NCI-H460 (cell line): ENCODE measurements at places on chromosomes 7 and 10.
A peak's percentile ranks its signal among the peaks of the same experiment; 100 is the strongest.

DNA sequence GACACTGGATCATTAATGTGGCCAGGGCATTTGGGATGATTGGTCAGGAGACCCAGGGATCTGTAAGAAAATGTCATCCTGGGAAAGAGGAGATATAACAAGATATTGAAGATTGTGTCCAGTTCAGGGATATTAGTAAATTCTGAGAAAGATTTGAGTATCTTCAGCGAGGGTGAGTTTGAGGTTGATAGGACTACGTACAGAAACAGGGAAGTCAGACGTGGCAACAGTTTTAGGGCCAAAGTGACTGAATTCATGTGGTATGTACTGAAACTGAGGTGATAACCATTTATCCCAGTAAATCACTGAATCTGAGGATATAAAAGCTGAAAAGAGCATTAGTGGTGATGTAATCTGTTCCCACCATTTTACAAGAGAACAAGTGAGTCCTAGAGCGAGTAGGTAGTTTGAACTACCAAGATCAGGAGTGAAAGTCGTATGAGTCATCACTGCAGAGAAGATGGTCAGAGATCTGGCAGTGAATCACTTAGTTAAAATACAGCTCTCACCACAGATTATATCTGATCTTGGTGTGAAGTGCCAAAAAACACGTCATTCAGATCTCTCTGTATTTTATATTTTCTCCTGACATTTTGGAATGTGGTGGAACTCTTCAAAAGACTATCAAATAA lies 220.5 kb downstream of the CDK14 start:
- DNase-seq = peak; percentile 3

DNA sequence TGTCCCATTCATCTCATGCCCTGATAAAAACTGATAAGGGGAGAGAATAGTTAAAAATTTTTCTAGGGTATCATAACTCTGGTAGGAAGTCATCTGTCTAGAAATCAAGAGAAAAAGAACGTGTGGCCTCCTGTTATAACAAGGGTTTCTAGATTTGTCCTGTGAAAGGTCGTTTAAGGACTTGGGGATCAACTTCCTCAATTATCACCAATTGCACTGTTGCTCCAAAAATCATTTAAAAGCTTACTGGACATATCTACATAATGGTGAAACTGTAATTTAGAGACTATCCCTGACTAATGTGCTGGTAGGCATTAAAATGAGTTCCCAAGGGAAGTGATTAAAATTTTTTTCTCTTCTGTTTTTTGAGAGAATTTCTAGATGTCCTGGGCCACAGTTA lies 58.2 kb downstream of the GPR141 start:
- no peak for DNase-seq

DNA sequence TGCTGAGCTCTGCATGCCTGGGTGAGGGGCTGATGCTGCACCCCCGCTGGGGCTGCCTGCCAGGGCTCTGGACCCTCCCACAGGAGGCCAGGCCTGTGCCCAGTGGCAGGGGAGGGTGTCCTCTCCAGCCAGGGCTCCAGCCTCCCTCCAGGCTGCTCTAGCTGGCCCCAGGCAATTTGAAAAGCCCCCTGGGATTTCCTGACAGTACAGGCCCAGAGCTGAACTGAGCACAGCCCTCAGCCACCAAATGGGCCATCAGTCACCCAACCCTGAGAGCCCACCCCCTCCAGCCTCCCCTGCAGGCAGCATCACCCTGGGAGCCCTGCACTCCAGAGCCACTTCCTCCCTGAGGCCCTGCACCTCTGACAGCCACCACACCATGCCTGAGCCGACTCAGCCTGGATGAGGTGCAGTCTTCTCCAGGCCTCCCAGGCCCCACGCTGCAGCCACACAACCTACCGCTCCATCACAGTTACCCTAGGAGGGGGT lies 101.8 kb upstream of the RET start:
- DNase-seq = no peak

GRCh38 chr10:48932831-48933664 lies 6.6 kb downstream of the LRRC18 start:
- no peak for DNase-seq

DNA sequence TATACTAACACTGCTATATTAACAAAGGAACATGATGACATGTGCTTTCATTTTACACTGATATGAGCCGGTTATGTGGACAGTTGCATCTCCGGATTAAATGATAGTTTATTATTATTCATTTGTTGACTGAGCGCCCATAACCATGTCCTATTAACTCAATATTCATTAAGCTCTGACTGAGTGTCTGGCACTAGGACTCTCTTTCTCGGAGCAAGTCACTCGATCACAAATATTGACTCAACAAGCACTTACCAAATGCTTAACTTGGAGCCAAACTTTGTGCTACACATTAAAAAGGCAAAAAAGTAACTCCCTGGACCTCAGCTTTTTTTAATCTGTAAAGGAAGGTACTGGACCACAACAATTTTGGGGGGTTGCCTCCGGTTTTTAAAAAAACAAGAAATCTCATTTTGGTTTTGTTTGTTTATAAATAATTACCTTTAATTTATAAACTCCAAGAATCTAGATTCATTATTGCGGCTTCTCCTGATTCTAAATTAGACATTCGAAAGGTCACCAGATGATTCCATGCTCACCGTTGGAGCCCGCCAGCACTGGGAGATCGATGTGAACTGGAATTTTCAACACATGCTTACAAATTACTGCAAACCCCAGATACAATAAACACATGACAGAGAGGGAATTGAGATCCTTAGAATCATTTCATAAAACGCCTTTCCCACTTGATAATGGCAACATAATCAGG lies 8.9 kb upstream of the LYZL1 start:
- DNase-seq = no peak

- no peak for DNase-seq
Measured at GRCh38 chr7:54978364-54979116, 40.3 kb upstream of the EGFR start.
